HS-27A (cell line): ENCODE measurements at places on chromosomes 3 and 15.
A peak's percentile ranks its signal among the peaks of the same experiment; 100 is the strongest.

GRCh38 chr3:48222616-48223513 is at the start of gene CAMP:
Gene CAMP, plus strand, starts transcription at chr3:48223495. Its CDS starts 17 bp downstream, at chr3:48223512.
- no peak for DNase-seq

DNA sequence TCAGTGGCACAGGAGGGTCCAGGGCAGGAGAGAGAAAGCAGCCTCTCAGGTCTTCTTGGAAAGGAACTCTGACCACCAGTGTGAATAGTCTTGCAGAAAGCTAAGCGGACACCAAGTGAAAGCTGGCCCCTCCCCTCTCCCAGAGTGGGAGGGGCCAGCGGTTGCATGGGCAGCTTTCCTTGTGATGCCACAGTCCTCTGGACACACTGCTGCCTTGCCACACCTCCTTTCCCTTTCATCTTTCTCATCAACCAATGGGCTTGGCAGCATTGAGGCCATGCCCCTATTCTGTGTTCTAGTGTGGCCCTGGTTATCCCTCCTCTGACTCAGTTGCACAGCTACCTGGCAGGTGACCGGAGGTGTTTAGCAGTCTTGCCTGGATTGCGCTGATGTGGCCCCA is 49.7 kb upstream of the GOLGA6B start:
- no peak for DNase-seq

DNA sequence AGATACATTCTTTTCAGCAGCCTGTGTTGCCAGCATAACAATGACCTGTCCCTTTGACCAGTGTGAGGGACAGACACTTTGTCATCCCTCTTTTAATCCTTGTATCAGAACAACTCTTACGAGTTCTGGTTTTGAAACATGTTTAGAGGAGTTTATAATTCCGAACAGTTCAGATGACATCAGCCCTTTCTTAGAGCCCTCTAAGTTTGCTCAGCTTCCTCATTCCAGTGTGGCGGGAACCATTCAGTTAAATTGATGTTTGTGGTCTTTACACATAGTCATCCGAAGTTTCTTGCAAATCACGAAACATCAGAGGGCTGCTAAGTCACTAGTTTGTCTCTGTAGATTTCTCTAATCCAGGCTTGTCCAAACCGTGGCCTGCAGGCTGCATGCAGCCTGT is 102.5 kb downstream of the AKAP13 start:
- DNase-seq: no peak

DNA sequence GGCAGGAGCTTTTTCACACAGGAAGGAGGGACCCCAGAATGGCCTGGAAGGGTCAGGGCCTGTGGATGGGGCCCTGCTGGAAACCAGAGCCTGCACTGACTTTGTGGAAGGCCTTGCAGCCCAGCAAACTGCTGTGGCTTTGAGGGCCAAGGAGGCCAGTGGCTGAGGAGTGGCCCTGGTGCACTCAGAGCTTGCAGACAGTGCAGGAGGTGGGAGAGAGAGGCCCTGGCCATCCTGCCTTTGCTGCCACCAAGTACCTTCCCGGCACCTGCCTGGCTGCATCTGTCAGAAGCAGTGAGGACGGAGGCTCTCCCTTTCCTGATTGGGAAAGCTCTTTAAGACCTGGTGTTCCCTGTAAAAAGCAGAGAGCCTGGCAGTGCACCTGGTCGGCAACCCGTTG is 6.4 kb downstream of the PSTPIP1 start:
- DNase-seq: no peak

- no peak for DNase-seq
Measured at GRCh38 chr15:71712182-71712581, 98.2 kb upstream of the NR2E3 start.

GRCh38 chr15:74193299-74193718 is 9.3 kb downstream of the STRA6 start:
- peak; percentile 80 for DNase-seq

DNA sequence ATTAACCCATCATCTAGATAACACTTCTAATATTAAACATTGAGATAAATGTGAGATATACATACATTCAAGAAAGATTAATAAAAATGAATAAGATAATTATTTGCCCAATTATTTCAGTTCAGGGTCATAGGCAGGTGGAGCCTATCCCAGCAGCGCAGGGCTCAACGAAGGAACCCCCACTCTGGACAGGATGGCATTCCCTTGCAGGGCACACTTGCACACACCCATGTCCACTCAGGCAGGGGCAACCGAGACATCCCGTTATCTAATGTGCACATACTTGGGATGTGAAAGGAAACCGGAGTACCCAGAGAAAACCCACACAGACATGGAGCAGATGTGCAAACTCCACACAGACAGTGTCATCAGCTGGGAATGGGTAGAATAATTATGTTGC is 175.4 kb upstream of the CMC1 start:
- DNase-seq: no peak

GRCh38 chr3:155629056-155629455 is 115.8 kb downstream of the PLCH1 start:
- no peak for DNase-seq

- no peak for DNase-seq
Measured at GRCh38 chr3:100104817-100105413, 9.4 kb downstream of the FILIP1L start.

GRCh38 chr3:161794551-161794950 is 297.9 kb downstream of the OTOL1 start:
- no peak for DNase-seq

- no peak for DNase-seq
Measured at GRCh38 chr15:89052474-89052873, 35.8 kb upstream of the ABHD2 start.

DNA sequence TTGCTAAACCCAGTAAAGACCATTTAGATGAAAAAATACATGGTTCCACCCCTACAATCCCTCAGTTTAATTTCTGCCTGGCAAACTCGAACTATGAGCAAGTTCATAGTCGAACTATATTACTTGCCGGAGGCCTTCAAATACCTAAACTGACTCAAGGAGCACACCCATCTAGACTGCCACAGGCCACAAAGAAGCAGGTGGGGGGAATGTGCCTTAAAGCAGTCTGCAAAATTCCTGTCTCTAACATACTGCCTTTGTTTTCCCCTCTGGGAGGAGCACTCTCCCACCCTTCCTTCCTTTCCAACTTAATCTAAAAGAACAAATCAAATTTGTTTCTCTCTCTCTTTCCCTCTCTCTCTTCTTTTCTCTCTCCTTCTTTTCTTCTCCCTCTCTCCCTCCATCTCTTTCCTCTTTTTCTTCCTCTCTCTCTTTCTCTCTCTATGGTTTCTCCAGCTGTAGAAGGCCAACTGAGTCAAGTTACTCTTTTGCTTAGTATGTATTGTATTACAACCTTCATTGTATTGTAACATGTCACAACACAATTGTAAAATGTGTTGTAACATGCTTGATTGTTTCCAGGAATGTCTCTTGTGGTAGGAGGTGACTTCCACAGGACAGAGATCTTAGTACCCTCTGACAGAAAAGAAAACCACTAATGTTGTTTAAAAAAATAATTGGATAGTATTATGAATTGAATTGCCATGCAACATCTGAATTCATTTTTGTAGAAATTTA is 496.3 kb downstream of the ROBO2 start:
- no peak for DNase-seq

GRCh38 chr15:100877551-100877950 is 2.1 kb upstream of the ALDH1A3 start:
- DNase-seq: no peak

DNA sequence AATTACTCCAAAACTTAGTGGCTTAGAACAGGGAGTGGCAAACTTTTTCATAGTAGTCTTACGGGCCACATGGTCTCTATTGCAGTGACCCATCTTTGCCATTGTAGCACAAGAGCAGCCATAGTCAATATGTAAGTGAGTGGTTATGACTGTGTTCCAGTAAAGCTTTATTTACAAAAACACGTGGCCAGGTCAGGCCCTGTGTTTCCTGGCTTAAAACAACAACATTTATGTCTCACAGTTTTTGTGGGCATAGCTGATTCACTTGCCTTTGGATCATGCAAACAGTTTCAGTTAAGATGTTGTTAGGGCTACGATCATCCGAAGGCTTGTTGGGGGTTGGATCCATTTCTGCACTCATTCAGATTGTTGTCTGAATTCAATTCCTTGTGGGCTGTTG is 103.8 kb downstream of the CHCHD6 start:
- no peak for DNase-seq

DNA sequence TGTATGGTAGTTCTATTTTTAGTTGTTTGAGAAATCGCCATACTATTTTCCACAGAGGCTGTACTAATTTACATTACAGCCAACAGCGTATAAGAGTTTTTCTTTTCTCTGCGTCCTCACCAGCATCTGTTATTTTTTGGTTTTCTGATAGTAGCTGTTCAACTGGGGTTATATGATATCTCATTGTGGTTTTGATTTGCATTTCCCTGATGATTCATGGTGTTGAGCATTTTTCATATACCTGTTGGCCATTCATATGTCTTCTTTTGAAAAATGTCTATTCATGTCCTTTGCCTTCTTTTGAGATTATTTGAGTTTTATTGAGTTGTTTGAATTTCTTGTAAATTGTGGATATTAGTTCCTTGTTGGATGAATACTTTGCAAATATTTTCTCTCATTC is 114.6 kb downstream of the LRRK1 start:
- DNase-seq: no peak

DNA sequence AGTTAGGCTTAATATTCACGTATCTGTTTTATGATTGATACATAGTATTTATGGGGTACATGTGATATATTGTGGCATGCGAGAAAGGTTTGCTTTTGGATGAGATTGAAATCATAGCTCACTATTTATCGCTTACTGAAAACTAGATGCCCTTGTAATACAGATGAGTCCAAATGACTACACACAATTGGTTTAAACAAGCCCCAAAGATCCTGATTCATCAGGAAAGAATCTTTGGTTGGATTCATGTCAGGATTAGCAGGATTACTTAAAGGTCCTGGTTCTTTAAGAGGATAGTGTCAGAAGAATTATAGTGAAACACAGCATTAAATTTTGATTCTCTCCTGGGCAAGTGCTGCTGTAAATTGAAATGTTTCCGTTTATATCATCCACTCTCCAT is 18.6 kb upstream of the AADAC start:
- peak; percentile 54 for DNase-seq

DNA sequence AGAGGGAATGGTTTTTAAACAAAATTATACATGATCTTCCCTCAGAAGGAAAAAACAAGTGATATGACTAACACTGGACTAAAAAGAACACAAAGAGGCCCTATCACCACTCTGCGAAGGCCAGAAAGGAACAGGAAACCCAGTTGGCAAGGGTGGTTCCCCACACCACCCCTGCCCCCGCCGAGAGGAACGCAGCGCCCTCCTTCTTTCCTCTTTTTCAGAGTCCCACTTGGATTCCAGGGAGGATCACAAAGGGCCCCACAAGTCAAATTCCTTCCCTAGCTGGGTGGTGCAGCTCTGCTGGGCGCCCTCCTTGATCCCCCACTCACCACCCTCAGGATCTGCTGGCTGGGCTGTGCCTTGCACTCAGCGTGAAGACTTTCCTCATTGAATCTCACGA is 29.8 kb downstream of the PLA1A start:
- DNase-seq: no peak

DNA sequence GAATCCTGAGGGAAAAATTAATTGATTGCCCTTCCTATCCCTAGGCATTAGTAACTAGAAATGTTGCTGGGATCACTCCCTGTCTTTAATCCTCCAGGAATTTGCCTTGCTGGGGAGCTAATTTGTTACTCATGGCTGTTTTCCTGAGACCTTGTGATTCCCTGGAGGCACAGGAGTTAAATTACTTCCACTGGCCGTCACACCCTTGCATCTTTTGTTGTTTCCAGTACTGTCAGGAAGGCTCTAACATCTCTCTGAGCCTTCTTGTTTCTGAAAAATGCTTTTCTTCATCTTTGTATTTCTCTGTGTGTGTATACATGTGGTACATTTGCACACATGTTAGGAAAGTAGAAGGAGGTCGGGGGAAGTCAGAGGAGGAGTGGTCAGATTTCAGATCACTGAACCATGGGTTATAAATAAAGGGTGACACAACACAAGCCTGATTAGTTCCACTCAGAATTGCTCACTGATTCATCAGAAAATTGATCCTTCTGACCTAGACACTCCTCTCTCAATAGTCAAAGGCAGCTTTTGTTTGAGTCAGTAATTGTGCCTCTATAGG is 23.5 kb upstream of the LRRFIP2 start:
- DNase-seq: no peak

GRCh38 chr3:48598323-48599076 is 3.4 kb upstream of the COL7A1 start:
- no peak for DNase-seq

DNA sequence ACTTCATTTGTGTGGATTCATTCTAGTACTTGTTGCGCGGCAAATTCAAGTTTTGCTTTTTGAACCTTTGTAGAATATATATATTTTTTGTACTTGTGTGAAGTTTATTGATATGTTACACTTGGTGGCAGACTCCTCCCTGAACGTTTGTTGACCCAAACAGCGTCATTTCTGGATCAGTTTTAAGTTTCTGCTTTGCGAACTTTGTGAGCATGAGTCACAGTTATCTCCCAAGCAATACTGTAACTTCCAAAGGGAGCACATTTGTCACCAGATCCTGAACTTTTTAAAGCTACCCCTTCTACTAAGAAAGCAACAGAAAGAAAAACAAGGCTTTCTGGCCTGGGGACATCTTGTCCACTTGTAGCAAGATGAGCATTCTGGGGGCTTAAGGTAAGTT is 74.8 kb upstream of the CACNA2D3 start:
- no peak for DNase-seq

GRCh38 chr3:126971891-126972351 is 11.0 kb upstream of the PLXNA1 start:
- DNase-seq: no peak

- no peak for DNase-seq
Measured at GRCh38 chr3:27630885-27631284, 91.2 kb downstream of the EOMES start.
